ENCODE measurements at places on chromosomes 1 and 21. TPM values are rescaled to one million over a fixed set of nuclear protein-coding genes. Genes with fewer than 3 reads are reported as not detected.

Gene UTS2
- not detected for total RNA-seq

Gene DIO1
- not detected for total RNA-seq

Gene C1QC
- not detected for total RNA-seq

Gene HLX
- not detected for total RNA-seq

Gene CR1
- not detected for total RNA-seq

Gene DCST1
- not detected for total RNA-seq

Gene LCE1C
- not detected for total RNA-seq

Gene F5
- total RNA-seq = 50.8 TPM

Gene CALML6
- 0.27 TPM for total RNA-seq

Gene SYT11
- 25.0 TPM for total RNA-seq

Gene MATN1
- total RNA-seq = 0.34 TPM

Gene SEC16B
- total RNA-seq = not detected

Gene MTARC2
- not detected for total RNA-seq

Gene NCF2
- 6.6 TPM for total RNA-seq

Gene GSTM5
- not detected for total RNA-seq

Gene WDR64
- not detected for total RNA-seq

Gene ZP4
- total RNA-seq = not detected

Gene ACTL8
- not detected for total RNA-seq

Gene KLHDC7A
- not detected for total RNA-seq

Gene LCE2A
- not detected for total RNA-seq

Gene TMPRSS15
- not detected for total RNA-seq

Gene NUF2
- 66.3 TPM for total RNA-seq

Gene LIN28A
- not detected for total RNA-seq

Gene LCE2C
- total RNA-seq = not detected

Gene OVAAL
- total RNA-seq = not detected

Gene TMEM52
- total RNA-seq = 0.33 TPM

Gene GNG4
- 1.8 TPM for total RNA-seq

Gene NOS1AP
- 0.12 TPM for total RNA-seq

Gene CD48
- 194 TPM for total RNA-seq

Gene EPHA10
- 0.92 TPM for total RNA-seq

Gene FCAMR
- total RNA-seq = not detected

Gene AP4B1
- total RNA-seq = 42.2 TPM

Gene OTUD3
- total RNA-seq = 6.9 TPM

Gene CA6
- total RNA-seq = 0.17 TPM

Gene UBE2U
- total RNA-seq = not detected

Gene ADGRL4
- not detected for total RNA-seq

Gene PLPP3
- total RNA-seq = not detected

Gene PPFIA4
- 21.4 TPM for total RNA-seq

Gene S100A10
- 257 TPM for total RNA-seq

Gene AQP10
- not detected for total RNA-seq

Gene GPR25
- total RNA-seq = not detected

Gene SLC2A5
- total RNA-seq = not detected

Gene GPR153
- 0.17 TPM for total RNA-seq

Gene HSF2BP
- total RNA-seq = 0.50 TPM
